ENCODE measurements at places on chromosomes 7 and 10. TPM values are rescaled to one million over a fixed set of nuclear protein-coding genes. Genes with fewer than 3 reads are reported as not detected.

Gene LYZL2
- total RNA-seq, result not detected

Gene KLF14
- total RNA-seq, result not detected

Gene AEBP1
- 6.6 TPM for total RNA-seq

Gene ATAD1
- 39.4 TPM for total RNA-seq

Gene NUTM2B
- 0.45 TPM for total RNA-seq
